ENCODE measurements at places on chromosomes 5 and 9. TPM values are rescaled to one million over a fixed set of nuclear protein-coding genes. Genes with fewer than 3 reads are reported as not detected.

The FRMD3 gene
- 2.2 TPM for total RNA-seq

The CAMLG gene
- 23.9 TPM for total RNA-seq

The AQP7 gene
- total RNA-seq: not detected

The GRM6 gene
- total RNA-seq: not detected

The GPR21 gene
- total RNA-seq: 1.5 TPM

The GNA14 gene
- 0.09 TPM for total RNA-seq

The GPX3 gene
- 133 TPM for total RNA-seq

The LRRC19 gene
- not detected for total RNA-seq

The NUDCD2 gene
- total RNA-seq: 4.6 TPM

The PCDHGB5 gene
- 23.3 TPM for total RNA-seq

The NFIB gene
- 46.8 TPM for total RNA-seq

The PDLIM4 gene
- 27.4 TPM for total RNA-seq

The PCDHGA8 gene
- total RNA-seq: 1.4 TPM

The ABO gene
- total RNA-seq: not detected

The DBN1 gene
- 170 TPM for total RNA-seq

The LRRC70 gene
- total RNA-seq: 0.51 TPM

The FGF1 gene
- total RNA-seq: 2.0 TPM

The RLN2 gene
- total RNA-seq: not detected

The SH3TC2 gene
- 1.9 TPM for total RNA-seq

The SOX30 gene
- not detected for total RNA-seq

The ACER2 gene
- 2.7 TPM for total RNA-seq

The SKIC3 gene
- 53.6 TPM for total RNA-seq

The IRX2 gene
- total RNA-seq: 7.2 TPM

The LAMC3 gene
- total RNA-seq: 0.09 TPM

The PALM2AKAP2 gene
- 1.8 TPM for total RNA-seq

The TMEM203 gene
- total RNA-seq: 33.1 TPM

The PRRX2 gene
- total RNA-seq: 14.3 TPM

The PTGDS gene
- 304 TPM for total RNA-seq

The PIP5KL1 gene
- total RNA-seq: 7.9 TPM

The CDO1 gene
- 7.9 TPM for total RNA-seq

The COQ4 gene
- total RNA-seq: 28.8 TPM

The DPH7 gene
- total RNA-seq: 23.5 TPM

The ARL14EPL gene
- not detected for total RNA-seq

The CCDC69 gene
- 12.9 TPM for total RNA-seq

The DMRT2 gene
- not detected for total RNA-seq

The SH2D3C gene
- 0.23 TPM for total RNA-seq

The IRX4 gene
- 1.4 TPM for total RNA-seq

The PROB1 gene
- 1.5 TPM for total RNA-seq

The LCN15 gene
- not detected for total RNA-seq

The REXO4 gene
- total RNA-seq: 16.7 TPM

The DNAI1 gene
- total RNA-seq: not detected

The KIF4B gene
- total RNA-seq: not detected

The WDR36 gene
- total RNA-seq: 23.9 TPM

The IDNK gene
- 1.1 TPM for total RNA-seq

The GAS1 gene
- 238 TPM for total RNA-seq

The PCDHGB3 gene
- total RNA-seq: 1.8 TPM

The SPINK4 gene
- not detected for total RNA-seq

The MIER3 gene
- total RNA-seq: 28.9 TPM

The NMUR2 gene
- not detected for total RNA-seq
